Mesenteric fat pad (tissue), 1 donor: ENCODE measurements at places on chromosomes 5 and 9. TPM values are rescaled to one million over a fixed set of nuclear protein-coding genes. Genes with fewer than 3 reads are reported as not detected.

The NTRK2 gene
- total RNA-seq, result 14.4 TPM

The DBH gene
- total RNA-seq, result not detected

The FCN1 gene
- total RNA-seq, result 27.9 TPM

The PCBD2 gene
- 10.7 TPM for total RNA-seq

GRCh38 chr5:136047858-136048257, 19.1 kb downstream of the TGFBI start:
- no peak for DNase-seq

DNA sequence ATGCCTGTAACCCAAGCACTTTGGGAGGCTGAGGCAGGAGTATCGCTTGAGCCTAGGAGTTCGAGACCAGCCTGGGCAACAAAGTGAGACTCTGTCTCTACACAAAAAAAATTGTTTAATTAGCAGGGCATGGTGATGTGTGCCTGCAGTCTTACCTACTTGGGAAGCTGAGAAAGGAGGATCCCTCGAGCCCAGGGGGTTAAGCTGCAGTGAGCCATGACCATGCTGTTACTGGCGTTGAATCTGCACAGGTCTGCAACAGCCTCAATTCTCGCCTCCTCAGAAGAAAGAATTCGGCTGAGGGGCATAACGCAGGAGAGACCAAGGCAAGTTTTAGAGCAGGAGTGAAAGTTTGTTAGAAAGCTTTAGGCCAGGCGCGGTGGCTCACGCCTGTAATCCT, 18.0 kb downstream of the CCT5 start:
- no peak for DNase-seq

- DNase-seq, result no peak
These were observed 976.4 kb upstream of the CDH9 start for GRCh38 chr5:28014779-28015178.

- DNase-seq, result no peak
These were observed 15.2 kb upstream of the NR5A1 start for GRCh38 chr9:124522121-124523098.

GRCh38 chr5:81783401-81783800, 32.5 kb upstream of the SSBP2 start:
- no peak for DNase-seq
